ENCODE measurements at places on chromosomes 3 and 15.

GRCh38 chr15:48966595-48967301 lies 3.0 kb upstream of the SHC4 start:
- no peak for DNase-seq

GRCh38 chr3:94862703-94863102 lies 799.8 kb downstream of the NSUN3 start:
- DNase-seq, result peak; percentile 10

GRCh38 chr15:50452927-50453326 lies 28.7 kb downstream of the USP8 start:
- DNase-seq, result no peak

DNA sequence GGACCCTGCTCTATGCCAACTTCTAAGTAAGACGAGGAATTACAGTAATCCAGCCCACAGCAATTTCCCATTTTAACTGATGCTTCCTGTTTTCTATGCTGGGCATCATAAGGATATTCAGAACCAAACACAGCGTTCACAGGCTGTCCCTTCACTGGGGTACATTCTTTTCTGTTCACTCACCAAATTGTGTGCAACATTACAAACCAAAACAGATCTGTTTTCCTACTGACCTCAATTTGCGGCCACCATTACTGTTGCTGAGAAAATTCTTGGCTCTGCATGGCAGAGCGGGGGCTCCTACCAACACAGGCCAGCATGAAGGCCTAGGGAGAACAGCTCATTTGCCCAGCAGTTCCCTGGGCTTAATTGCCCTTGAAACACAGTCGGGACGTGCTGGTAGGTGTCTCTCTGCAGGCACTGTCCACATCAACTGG lies 76.5 kb downstream of the MYO1E start:
- no peak for DNase-seq

DNA sequence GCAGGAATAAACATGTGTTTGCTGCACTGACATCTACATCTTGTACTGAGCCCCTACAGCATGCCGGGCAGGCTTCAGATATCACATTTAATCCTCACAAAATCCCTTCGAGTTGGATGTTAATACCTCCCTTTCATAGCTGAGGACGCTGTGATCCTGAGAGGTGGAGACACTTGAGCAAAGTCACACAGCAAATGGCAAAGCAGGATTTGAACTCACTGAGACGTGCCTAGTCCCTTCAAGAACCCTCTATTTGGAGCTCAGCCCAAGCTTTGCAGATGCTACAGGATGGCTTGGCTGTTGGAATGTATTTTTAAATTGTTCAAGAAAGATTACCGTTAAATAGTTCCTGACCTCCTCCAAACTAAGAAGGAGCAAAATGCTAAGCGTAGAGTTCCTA lies 64.6 kb upstream of the SLC6A6 start:
- DNase-seq, result no peak

Data from NCI-H1694 (cell line).